Thymus (tissue), 14 donors: ENCODE measurements at places on chromosomes 13 and 19. TPM values are rescaled to one million over a fixed set of nuclear protein-coding genes. Genes with fewer than 3 reads are reported as not detected.

DNA sequence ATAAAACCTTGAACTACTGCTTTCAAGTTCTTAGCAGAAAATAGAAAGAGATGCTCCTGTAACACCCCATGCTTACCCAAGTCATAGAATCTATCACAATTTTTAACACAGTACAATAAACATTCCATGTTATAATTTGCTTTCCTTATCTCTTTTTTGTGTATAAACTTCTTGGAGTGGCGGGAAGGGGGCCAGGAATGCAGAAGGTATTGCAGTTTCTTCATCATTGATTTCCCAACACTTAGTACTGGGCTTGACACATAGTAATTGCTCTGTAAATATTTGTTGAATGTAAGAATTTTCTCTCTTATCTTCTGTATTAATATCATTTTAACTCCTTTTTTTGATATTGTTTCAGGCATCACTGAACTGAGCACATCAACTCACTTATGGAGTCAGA lies 535.8 kb downstream of the KCTD12 start:
- no peak for DNase-seq

GRCh38 chr13:100088273-100088643 lies 635 bp upstream of the PCCA start:
- DNase-seq, result no peak

DNA sequence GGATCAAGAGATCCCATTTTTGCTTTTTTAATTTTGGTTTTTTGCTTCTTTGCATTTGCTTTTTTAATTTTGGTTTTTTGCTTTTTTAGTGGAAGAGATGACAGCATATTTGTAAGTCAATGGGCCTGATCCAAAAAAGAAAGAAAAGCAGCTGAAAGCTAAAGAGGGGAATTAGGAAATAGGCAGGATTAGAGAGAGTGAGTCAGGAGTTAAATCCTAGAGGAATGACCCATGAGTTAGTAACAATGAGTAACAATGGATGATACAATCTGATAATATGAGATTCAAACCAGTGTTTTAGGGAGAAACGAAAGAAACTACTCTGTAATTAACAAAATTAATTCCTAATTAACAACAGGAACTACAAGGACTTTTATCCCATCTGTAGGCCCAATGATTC lies 111.2 kb upstream of the SGCG start:
- no peak for DNase-seq

The ZNF567 gene
- total RNA-seq, result 12.1 TPM

GRCh38 chr19:53055117-53055516 lies 10.6 kb downstream of the ERVV-2 start:
- no peak for DNase-seq

- DNase-seq, result no peak
These were observed 60.9 kb downstream of the ATP8A2 start for GRCh38 chr13:25432691-25433090.

The SIGLEC8 gene
- total RNA-seq, result 2.1 TPM

GRCh38 chr13:74461011-74461410 lies 326.8 kb upstream of the KLF12 start:
- no peak for DNase-seq

DNA sequence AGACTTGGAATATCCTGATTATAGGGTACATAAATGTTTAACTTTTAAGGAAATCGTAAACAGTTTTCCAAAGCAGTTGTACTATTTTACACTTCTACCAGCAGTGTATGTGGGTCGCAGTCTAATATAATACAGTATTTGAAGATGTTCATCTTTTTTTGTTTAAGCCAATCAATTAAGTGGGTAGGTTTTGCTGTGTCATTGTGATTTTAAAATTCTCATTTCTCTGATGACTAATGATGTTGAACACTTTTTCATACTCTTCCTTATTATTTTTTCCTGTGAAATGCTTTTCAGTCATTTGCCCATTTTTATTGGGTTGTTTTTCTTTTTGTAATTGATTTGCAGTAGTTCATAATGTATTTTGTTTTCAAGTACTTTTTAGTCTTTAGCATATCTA lies 2689.7 kb downstream of the PCDH9 start:
- DNase-seq, result no peak

DNA sequence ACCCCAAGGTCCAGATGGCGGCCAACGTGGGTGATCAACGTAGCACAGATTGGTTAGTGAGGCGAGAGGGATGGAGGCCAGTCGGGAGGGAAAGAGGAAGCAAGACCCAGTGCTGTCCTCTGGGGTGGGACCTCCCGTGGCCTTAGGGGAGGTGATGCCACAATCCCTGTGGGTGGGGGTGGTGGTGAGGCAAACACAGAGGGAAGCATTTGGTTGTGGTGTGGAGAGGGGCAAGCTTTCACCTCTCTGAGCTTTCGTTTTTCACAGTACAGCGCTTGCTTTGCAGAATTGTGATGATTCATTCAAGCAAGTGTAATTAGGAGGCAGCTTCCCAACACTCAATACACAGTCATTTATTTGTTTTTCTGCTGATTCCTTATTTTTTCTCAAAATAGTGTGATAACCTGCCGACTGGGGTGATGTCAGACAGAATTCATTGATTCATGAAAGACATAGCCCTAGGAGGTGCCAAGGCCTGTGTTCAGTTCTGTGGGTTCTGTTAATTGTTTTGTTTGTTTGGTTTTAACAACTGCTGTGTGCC lies 2.4 kb downstream of the LENG8 start:
- no peak for DNase-seq

DNA sequence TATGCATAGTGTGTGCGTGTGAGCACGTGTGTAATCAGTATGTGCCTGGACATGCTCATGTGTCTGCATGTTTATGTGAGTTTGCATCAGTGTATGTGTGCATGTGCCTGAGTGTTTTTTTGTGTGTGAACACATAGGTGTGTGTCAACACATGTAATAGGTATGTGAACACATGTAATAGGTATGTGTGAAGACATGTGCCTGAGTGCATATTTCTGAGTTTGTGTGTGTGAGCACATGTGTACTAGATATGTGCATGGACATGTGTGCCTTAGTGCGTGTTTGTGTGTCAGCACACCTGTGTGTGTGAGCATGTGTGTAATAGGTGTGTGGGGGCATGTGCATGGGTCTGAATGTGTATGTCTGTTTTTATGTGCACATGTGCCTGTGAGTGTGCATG lies 7.4 kb downstream of the SPPL2B start:
- DNase-seq, result no peak

DNA sequence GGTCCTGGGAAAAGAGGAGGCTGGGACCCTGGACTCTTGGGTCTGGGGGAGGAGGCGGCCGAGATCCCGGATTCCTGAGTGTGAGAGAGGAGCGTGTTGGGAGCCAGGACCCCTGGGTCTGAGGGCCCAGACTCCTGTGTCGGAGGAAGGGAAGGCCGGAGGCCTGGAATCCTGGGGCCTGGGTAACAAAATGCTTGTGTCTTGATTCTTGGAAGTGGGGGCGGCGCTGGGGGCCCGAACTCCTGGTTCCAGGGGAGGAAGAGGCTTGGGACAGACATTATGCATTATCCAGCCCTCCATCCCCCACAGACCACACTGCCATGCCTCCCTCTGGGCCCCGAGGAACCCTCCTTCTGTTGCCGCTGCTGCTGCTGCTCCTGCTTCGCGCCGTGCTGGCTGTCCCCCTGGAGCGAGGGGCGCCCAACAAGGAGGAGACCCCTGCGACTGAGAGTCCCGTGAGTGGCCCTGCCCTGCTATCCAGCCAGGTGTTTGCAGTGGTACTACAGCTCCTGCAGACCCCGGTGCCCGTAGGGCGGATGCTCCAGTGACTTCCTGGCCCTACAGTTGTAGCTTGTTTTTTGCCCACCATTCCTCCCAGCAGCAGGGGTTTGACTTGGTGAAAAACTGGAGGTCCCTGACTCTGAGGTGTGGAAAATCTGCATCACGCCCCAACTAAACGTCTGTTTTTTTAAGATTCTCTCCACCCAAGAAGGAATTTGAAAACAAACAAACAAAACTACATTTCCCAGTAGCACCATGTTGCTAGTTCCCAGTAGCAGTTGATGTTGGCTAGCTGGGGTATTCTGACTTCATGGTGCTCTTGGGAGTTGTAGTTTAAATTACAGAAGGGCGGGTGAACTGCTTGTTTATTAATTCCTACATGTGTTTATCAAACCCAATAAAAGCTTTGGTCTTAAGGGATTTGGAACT lies 630 bp downstream of the NUCB1 start:
- peak; percentile 31 for DNase-seq

The ERICH4 gene
- not detected for total RNA-seq

DNA sequence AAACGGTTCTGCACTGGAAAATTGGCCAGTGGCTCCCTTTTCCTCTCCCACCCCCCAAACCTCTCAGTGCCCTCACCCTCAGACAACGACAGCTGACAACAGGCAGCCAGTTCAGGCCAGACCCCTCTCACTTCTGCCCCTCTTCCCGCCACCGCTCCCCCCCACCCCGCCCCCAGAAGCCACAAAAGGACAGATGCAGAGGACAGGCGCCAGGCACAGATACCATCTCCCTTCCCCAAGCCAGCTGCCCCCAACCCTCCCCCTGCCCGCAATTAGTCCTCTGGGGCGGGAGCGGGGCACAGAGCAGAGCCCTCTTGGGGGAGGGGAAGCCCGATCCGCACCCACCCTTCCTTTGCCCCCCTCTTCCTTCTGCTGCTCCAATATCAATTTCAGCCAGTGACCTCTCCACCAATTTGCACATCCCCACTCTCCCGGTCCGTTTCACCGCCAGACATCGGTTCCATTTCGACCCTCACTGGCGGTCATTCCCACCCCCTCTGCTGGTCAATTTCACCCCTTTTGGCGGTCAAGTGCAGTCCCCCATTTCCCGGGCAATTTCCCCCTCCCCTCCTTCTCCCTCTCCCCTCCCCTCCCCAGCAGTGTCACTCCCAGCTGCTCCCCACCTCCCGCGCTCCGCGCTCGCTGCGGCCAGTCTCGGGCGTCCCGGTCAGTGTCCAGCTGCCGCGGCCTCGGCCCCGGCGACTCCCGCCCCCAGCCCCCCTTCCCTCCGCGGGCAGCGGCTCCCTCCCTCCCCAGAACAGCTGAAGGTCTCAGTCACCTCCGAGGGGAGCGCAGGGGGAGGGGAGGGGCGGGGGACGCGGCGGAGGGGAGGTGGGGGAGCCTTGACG lies at the start of gene SHD:
Gene SHD, plus strand, starts transcription at position 848 of the 848 bp plus-strand sequence. CDS start 798 bp downstream, outside the sequence.
- DNase-seq, result no peak

- no peak for DNase-seq
These were observed 269.5 kb downstream of the PCDH20 start for GRCh38 chr13:61146158-61146557.

The MAP4K1 gene
- 24.6 TPM for total RNA-seq

The ITGBL1 gene
- 0.38 TPM for total RNA-seq
